ENCODE measurements at places on chromosomes 2 and 18. TPM values are rescaled to one million over a fixed set of nuclear protein-coding genes. Genes with fewer than 3 reads are reported as not detected.

- no peak for DNase-seq
Measured at GRCh38 chr2:69213782-69214181, 173.2 kb downstream of the GFPT1 start.

DNA sequence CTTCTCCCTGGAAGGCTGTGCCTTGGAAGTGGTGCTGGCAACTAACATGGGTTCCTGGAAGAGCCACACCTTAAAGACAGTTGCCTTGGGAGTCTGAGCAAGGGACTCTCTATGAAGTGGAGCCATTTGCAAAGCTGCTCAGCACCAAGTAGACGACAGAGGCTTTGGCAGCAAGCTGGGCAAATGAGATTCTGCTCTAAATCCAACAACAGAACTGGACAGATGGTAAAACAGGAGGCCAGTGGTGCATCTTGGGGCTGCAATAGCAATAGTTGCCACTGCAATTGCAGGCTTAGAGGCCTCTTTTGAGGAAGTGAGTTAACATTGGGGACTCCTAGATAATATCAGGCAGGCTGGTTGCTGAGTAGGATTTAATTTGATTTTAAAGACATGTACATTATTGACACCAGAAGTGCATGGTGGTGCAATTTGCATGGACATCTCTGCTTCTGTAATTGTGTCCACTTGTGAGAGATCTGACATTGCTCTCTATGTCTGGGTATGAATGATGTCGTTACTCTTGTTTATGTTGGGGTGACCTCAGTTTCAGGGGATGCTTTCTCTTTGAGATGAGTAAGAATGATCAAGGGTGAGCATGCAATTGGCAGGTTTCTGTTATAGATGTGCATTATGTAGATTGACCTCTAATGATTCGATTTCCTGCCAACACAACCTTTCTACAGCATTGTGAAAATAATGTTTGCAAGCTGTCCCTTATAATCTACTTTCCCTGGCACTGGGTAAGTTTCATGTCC is 568.3 kb upstream of the MEX3C start:
- DNase-seq = no peak

- no peak for DNase-seq
Measured at GRCh38 chr2:116545286-116546068, 1269.0 kb upstream of the DDX18 start.

GRCh38 chr2:159449504-159450124 is 163.1 kb upstream of the WDSUB1 start:
- no peak for DNase-seq

DNA sequence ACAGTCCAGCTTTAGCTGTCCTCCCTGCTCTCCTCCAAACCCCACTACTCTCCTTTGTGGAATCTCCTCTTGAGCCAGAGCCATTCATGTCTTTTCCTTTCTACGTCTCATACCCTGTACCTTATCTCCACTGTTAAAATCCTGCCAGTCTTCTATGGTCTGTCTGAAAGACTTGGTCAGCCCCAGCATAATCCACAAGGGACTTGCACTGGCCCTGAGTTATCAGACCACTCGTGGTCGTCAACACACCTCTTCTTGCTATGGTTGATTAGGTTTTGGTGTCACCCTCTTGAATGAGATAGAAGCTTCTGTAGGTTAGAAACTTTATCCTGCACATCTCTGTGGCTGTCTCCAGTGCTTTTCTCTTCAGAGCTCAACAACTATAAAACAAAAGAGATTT is 56.8 kb downstream of the MYO1B start:
- no peak for DNase-seq

DNA sequence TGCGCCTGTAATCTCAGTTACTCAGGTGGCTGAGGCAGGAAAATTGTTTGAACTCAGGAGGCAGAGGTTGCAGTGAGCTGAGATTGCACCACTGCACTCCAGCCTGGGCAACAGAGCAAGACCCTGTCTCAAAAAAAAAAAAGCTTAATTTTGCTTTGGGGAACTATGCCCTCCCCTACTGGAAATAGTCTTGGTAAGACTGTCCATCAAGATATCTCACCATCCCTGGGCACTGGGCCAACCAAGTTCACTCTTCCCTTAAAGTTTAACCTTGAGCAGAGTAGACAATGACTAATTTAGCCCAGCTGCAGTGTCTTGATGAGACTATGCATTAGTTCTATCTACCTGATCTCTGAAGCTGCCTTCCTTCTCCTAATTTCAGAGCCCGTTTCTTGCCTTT is 44.7 kb downstream of the ASXL2 start:
- DNase-seq = no peak

DNA sequence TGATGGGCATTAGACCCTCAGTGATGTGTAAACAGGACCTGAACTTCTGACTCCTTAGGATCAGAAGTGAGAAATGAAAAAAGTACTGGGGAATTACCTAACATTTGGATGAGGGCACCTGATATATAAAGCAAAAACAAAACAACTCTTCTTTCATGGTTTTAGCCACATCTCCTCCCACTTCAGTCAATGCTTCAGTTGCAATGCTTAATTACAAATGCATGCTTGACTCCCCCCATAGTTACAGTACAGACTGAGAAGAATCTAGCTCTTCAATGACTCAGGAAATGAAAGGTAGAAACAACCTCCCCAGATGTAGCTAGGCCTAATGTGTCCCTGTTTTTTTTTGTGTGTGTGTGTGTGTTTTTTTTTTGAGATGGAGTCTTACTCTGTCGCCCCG is 276.8 kb upstream of the POU3F3 start:
- no peak for DNase-seq

- no peak for DNase-seq
Measured at GRCh38 chr2:222439692-222440091, 15.3 kb downstream of the SGPP2 start.

DNA sequence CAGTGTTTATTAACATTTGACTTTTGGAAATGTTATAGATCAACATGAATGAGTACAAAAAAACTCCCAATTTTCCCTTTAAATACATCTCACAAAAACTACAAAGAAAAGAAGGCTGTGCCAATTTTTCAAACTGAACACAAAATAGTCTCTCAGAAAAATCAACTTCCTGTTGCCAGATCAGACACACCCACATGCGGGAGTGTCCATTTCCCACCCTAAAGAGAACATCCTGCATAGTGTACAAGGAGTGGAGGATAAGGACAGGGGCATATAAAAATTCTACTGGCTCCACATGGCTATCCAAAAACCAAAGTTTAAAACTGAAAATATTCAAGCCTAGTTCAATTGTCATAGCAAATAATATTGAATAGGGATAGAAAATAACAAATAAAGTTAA is 165.3 kb downstream of the ATAD2B start:
- no peak for DNase-seq

GRCh38 chr2:221451862-221452788 is 120.0 kb downstream of the EPHA4 start:
- no peak for DNase-seq

GRCh38 chr2:202642567-202642966 is 7.8 kb downstream of the FAM117B start:
- DNase-seq = no peak

GRCh38 chr2:128389388-128390086 is 70.9 kb upstream of the HS6ST1 start:
- no peak for DNase-seq

Gene WDR35
- 12.1 TPM for polyA plus RNA-seq

Gene C18orf54
- polyA plus RNA-seq = 3.2 TPM

Gene AQP12A
- polyA plus RNA-seq = not detected

Gene DARS1
- 83.8 TPM for polyA plus RNA-seq

Gene SYT4
- not detected for polyA plus RNA-seq

Gene AMER3
- polyA plus RNA-seq = not detected

Gene KLHL30
- 0.03 TPM for polyA plus RNA-seq

Gene COLEC12
- not detected for polyA plus RNA-seq

Gene ARHGAP28
- 0.18 TPM for polyA plus RNA-seq

Gene DAPL1
- polyA plus RNA-seq = not detected

Gene GLI2
- 12.5 TPM for polyA plus RNA-seq

Measured in A549 (cell line).